ENCODE measurements at places on chromosomes 16 and 17.
A peak's percentile ranks its signal among the peaks of the same experiment; 100 is the strongest.

- no peak for DNase-seq
Observed at GRCh38 chr17:75754378-75755204, 10.4 kb downstream of the GALK1 start.

DNA sequence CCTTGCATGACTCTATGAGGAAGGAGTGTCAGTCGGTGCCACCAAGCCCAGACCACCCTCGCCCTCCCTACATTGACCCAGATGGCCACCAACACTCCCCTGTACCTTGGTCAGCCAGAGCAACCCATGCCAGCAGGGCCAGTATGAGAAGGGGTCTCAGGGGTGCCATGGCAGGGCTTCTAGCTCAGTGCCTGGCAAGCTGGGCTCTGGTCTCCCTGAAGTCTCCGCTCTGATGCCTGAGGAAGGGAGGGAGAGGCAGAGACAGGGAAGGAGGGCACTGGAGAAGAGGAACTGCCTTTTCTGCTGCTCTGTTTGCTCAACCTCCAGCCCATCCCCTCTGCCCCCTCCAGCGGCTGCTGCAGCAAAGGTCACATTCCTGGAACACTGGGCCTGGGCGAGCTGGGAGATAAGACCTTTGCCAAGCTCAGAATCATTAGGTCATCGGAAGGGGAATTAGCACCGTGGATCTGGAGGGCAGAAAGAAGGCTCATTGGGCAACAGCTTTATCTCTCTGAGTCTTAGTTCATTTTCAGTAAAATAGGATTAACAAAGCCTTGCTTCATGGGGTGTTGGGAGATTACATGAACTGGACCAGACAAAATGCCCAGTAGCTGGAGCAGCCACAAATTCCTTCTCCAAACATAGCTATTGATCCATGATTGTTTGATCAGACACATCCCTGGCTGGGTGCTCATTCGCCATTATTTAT lies at the start of gene VTN:
VTN (minus strand) TSS at position 273 of the 709 bp plus-strand sequence; CDS start at position 169, 104 bp downstream.
- no peak for DNase-seq

DNA sequence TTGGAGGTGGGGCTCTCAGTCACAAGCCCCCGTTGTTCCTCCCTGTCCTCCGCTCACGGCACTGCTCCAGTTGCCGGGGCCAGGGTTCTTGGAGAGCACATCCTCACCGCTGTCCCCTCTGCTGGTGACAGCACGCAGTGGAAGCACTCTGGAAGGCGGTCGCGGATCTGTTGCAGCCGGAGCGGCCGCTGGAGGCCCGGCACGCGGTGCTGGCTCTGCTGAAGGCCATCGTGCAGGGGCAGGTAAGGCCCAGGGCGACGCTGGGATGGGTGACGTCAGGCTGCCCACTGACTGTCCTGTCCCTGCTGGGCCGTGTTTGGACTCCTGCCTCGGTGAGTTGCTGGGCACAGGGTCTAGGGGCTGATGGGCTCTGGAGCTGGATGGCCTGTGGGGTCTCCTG lies 5.4 kb downstream of the TSC2 start:
- DNase-seq: no peak

DNA sequence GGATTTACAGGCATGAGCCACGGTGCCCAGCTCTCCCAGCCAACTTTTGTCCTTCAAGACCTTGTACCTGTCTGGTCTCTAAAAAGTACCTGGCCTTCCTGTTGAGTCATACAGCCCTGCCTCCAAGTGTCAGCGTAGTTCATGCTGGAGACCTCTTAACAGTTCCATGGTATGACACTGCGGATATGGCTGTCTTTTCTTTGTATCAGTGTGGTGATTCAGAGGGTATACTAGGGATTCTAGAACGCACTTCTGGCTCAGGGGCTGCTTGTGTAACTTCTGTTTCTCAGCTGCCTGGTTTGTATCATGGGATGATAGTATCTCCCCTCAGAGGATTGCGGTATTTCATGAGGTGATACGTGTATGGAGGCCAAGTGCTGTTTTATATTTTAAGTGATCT lies 2.0 kb upstream of the TMEM11 start:
- no peak for DNase-seq

- no peak for DNase-seq
Observed at GRCh38 chr16:25124503-25124902, 13.0 kb downstream of the LCMT1 start.

GRCh38 chr16:4021070-4021779 lies 95.0 kb downstream of the ADCY9 start:
- peak; percentile 95 for DNase-seq

DNA sequence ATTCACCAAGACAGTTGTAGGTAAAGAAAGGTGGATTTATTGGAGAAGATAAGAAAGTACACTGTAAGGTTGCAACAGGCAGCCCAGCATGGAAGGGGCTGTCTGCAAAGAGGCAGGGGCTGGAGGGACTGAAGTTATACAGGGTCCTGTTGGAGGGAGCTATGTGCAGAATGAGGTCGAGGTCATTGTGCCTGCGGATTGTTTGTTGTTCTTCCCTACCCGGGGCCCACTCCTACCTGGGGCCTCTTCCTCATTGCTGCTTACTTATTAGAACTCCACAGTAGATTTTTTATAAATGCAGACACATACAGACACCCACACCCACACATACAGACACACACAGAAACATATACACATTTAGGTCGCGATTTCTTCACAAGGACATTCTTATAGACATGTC lies 466.2 kb downstream of the MAF start:
- DNase-seq: no peak

DNA sequence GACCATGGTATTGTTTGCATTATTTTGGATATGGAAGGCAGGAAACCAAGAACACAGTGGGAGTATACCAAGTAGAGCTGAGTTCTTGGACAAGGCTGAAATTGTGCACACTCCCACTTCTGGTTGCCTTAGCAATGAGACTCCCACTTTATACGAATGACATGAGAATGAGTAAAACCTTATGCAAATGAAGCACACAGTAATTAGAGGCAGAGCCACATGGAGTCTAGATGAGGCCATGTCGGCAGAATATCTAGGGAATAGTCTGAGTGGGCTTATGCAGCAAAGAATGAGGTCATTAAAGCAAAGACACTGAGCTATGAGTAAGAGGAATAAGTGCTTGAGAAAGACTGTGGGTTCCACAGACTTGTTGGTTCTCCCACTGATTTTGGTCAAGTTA lies 178.7 kb downstream of the GRIN2A start:
- DNase-seq: no peak

- DNase-seq: no peak
Observed at GRCh38 chr17:7471729-7472128, 7.7 kb downstream of the ZBTB4 start.

DNA sequence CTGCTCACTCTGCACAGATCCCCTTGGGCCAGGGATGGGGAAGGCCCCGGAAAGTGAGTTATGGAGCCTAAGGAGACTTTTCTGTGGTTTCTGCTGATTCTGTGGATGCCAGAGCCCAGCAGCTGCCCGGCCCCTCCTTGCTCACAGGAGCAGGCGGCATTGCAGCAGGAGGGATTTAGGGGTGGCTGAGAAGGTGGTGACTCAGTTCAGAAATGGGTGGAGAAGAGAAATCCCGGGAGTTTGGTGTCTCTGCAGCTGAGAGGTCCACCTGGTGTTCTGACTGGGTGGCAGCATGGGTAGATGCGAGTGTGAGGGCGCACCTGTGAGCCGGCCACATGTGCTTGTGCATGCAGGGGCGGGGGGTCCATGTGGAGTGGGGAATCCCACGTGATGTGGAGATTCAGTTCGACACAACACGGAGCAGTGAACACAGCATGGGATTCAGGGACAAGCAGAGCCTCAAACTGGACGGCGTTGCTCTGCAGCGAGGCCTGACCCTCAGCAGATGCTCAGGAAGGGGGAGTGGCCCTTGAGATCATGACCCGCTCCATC lies 16.0 kb upstream of the SPPL2C start:
- no peak for DNase-seq

DNA sequence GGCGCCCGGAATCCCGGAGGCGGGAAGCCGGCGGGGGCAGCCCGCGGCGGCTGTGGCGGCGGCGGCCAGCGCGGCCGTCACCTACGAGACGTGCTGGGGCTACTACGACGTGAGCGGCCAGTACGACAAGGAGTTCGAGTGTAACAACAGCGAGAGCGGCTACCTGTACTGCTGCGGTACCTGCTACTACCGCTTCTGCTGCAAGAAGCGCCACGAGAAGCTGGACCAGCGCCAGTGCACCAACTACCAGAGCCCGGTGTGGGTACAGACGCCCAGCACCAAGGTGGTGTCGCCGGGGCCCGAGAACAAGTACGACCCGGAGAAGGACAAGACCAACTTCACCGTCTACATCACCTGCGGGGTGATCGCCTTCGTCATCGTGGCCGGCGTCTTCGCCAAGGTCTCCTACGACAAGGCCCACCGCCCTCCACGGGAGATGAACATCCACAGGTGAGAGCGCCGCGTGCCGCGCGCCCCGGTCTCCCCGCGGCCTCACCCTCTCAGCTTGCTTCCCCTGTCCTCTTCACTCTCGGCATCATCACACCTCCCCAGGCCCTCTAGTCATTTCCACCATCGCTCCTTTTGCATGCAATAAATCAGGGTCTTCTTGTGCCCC lies 706 bp downstream of the SHISA6 start:
- no peak for DNase-seq

DNA sequence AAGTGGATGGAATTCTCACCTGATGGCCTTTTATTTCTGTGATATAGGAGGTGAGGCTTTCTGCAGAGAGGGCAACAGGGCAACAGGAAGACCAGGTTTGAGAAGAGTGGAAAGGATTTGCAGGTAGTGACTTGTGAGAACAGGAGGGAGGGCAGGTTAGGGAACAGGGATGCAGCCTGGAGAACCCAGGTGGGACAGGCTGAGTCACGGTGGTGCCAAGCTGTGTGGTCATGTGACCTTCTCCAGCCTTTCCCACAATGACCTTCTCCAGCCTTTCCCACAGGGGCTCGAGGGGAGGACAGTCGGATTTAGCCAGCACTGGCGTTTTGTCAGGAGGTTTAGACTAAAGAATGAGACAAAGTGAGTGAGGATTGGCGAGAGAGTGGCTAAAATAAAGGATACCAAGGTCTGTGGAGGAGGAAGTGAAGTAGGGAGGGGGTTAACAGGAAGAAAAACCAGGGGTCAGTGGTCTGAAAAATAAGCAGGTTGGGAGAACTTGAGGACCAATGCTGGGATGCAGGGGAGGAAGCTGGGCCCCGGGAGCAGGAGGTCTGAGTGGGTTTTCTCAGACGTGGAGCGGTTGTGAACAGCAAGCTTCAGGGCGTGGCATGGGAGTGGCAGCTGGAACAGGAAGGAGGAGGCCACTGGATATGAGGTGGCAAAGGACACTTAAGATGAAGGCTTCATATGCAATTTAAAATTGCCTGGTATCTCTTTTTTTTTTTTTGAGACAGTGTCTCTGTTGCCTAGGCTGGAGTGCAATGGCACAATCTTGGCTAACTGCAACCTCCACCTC lies 37.7 kb downstream of the DNAH2 start:
- no peak for DNase-seq

- DNase-seq: no peak
Observed at GRCh38 chr16:191831-192230, 11.6 kb downstream of the HBQ1 start.

DNA sequence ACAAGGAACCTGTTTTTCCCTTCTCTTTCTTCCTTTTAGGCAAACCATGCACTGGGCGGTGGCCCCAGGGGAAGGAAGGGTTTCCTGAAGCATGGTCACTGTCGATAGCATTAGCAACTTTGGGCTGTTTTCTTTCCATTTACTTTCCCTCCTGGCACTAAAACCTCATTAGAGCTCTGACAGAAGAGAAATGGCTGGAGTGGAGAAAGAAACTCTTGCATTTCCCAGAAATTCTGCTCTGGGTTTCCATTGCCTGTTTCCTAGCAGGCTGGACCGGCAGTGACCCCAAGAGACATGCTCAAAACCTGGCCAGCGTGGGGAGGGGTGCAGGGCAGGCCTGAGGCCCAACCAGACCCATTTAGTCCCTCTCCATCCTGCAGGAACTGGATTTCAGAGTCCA lies 230.7 kb upstream of the CCL2 start:
- DNase-seq: no peak

- no peak for DNase-seq
Observed at GRCh38 chr16:3036726-3037315, at the start of gene BICDL2. Gene BICDL2 (minus strand): TSS chr16:3036944. CDS start chr16:3035496, 1,448 bp downstream.

- no peak for DNase-seq
Observed at GRCh38 chr16:11253009-11253994, 2.7 kb downstream of the SOCS1 start.

DNA sequence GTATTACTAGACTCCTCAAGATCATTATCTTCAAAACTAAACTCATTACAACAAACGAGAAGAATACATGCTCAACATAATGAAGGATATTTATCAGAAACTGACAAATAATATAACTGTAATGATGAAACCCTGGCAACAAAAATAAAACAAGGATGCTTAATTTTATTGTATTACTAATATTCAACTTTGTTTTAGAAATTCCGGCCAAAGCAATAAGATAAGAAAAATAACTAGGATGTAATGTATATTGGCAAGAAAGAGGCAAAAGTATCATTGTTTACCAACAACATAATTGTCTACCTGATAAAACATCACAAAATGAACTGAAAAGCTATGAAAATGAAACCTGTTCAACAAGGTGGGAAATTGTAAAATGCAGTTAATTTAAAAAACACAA lies 588.3 kb upstream of the ZFHX3 start:
- no peak for DNase-seq

DNA sequence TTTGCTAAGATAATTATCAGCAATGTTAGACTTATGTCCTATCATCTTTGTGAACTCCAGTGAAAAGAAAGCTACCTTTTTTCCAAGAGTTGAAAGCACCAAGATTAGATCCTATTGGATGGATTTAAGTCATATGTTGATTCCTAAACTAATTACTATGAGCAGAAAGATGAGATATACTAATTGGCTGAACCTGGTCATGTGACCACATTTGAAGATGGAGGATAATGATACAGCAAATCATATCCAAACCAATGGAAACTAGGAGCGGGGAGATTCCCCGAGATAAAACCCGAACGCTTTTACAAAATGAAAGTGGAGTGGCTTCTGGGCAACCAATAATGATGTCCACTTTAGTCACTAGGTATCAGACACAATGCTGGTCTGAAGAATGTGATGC lies 1060.2 kb upstream of the EEF2KMT start:
- no peak for DNase-seq

- no peak for DNase-seq
Observed at GRCh38 chr16:85641776-85642176, 28.7 kb downstream of the GSE1 start.

- DNase-seq: no peak
Observed at GRCh38 chr16:35398180-35398579, 1938.8 kb downstream of the TP53TG3F start.

DNA sequence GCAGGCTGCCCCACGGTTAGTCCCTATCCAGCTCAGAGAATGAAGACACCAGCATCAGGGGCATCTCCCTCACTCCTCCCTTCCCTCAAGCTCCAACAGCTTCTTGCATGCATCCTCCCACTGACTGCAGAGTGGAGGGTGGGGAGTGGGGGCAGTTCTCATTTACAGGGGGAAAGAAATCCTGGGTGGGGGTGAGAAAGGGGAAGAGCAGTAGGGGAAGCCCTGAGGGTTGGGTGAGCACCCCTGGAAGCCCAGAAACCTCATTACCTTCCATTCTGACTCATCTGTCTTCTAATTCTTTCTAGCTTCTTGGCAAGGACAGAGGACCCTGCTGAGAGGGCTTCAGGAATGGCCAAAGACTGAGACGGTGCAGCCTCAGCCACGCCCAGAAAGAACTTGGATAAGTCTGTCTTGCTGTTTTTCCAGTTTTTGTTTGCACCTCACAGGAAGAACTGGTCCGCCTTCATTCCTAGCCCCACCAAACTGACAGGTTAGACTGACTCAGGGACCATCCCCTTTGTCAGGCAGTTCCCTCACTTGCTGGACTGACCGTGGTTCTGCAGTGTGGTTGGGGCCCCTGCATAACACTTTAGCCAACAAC lies 52.5 kb upstream of the WSB1 start:
- no peak for DNase-seq

GRCh38 chr17:78675316-78675616 lies 98.1 kb upstream of the DNAH17 start:
- DNase-seq: no peak
